ENCODE measurements at places on chromosomes 12 and 14. TPM values are rescaled to one million over a fixed set of nuclear protein-coding genes. Genes with fewer than 3 reads are reported as not detected.

DNA sequence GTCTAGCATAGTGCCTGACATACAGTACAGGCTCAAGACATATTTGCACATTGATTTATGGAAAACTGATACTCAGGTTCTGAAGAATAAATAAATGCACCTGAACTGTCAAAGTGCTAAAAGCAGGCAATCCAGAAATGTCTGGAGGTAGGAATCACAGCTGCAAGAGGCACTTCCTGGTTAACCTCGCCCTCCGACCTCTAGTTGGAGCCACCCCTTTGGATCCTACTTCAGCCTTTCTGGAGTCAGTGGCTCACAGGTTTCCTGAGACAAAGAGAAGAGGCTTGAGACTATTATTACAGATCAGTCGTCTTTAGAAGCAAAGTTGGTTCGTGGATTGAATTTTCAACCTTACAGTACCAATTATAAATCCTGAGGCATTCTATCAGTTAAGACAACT, 13.0 kb downstream of the TCP11L2 start:
- DNase-seq = no peak

- DNase-seq = no peak
These were observed 5.3 kb upstream of the GLTP start for GRCh38 chr12:109885616-109886015.

Gene SMCO2
- 1.4 TPM for polyA plus RNA-seq

DNA sequence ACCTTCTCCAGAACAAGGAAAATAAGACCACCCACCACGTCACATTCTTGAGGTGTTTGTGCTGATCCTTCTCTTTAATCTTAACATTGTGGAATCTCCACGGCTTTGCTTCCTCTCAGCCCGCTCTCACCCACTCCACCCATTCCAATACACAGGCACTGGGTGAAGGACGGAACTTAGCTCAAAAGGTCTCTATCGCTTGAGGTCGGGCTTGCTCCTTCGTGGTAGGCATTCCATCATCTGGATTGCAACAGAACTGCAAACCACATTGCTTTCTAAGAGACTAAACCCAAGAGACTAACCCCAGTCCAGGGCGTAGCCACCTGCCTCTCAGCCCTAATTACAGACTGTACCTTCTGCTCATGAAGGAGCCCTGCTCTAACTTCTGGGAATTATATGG, 24.0 kb upstream of the MDM2 start:
- no peak for DNase-seq
